GM12878 (cell line): ENCODE measurements at places on chromosomes 4 and X. TPM values are rescaled to one million over a fixed set of nuclear protein-coding genes. Genes with fewer than 3 reads are reported as not detected.

Gene AFM
- polyA plus RNA-seq = not detected in 2 replicates

Gene SPANXA2
- polyA plus RNA-seq = not detected in 2 replicates

Gene CFAP47
- polyA plus RNA-seq = 0.13 TPM in 1 of 2 replicates, not detected in the other

Gene MAD2L1
- 217 and 239 TPM in 2 replicates for polyA plus RNA-seq
